Osteocyte (in vitro differentiated cells): ENCODE measurements at places on chromosomes 5 and 9. TPM values are rescaled to one million over a fixed set of nuclear protein-coding genes. Genes with fewer than 3 reads are reported as not detected.

The SKP1 gene
- 320 and 333 TPM in 2 replicates for total RNA-seq

The RNF183 gene
- total RNA-seq: not detected in 2 replicates

The DOK3 gene
- total RNA-seq: 5.5 and 7.2 TPM in 2 replicates

The BARHL1 gene
- total RNA-seq: not detected in 2 replicates

The NR5A1 gene
- not detected in 2 replicates for total RNA-seq

The SSNA1 gene
- 57.4 and 58.1 TPM in 2 replicates for total RNA-seq

The TYRP1 gene
- total RNA-seq: not detected in 2 replicates

The GFM2 gene
- 20.6 and 21.6 TPM in 2 replicates for total RNA-seq

The LCN1 gene
- total RNA-seq: not detected in 2 replicates

The RNF14 gene
- total RNA-seq: 66.8 and 73.8 TPM in 2 replicates

The PCDHB15 gene
- 4.3 and 4.4 TPM in 2 replicates for total RNA-seq

The PCDHGB6 gene
- total RNA-seq: 70.2 and 71.5 TPM in 2 replicates

The THBS4 gene
- 1.4 and 1.5 TPM in 2 replicates for total RNA-seq

The SMIM32 gene
- total RNA-seq: not detected in 2 replicates

The TAF1L gene
- not detected in 2 replicates for total RNA-seq

The TBC1D9B gene
- total RNA-seq: 135 and 136 TPM in 2 replicates

The IZUMO3 gene
- not detected in 2 replicates for total RNA-seq

DNA sequence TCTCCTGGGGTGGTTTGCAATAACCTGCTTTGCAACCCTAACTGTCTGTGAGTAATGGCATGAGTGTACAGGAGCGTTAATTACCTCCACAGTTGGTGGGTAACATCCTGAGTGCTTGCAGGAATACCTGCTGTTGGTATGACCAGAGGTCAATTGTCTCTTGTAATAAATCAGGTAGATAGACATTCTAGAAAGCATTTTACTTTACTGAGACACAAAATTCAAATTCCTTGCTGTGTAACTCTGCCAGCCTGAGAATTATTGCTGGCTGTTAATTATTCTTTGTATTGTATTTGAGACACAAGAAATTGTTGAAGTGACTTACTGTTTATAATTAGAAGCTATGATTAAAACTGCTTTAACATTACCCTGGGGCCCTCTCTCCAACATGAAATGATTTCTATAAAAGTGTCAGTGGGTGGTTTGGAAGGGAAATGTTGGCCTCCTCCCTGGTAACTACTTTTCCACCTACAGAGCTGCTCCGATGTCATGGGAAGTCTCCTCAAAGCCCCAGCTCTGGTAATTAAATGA lies 150.8 kb upstream of the ADCY2 start:
- no peak for DNase-seq

DNA sequence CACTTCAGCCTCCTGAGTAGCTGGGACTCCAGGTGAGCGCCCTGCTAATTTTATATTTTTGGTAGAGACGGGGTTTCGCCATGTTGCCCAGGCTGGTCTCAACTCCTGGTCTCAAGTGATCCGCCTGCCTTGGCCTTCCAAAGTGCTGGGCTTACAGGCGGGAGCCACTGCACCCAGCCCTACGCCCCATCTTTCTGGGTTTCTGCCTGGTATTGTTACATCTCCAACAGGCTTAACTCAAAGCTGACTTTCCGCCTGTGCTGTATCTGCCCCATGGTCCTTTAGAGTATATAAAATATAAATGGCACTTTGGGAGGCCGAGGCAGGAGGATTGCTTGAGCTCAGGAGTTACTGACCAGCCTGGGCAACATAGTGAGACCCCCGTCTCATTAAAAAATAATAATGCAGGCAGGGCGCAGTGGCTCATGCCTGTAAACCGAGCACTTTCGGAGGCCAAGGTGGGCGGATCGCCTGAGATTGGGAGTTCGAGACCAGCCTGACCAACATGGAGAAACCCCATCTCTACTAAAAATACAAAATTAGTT lies 36.5 kb upstream of the GLDC start:
- no peak for DNase-seq

GRCh38 chr5:60891667-60892066 lies 47.6 kb upstream of the ELOVL7 start:
- no peak for DNase-seq

- DNase-seq: no peak
These were observed 773.4 kb downstream of the BRINP1 start for GRCh38 chr9:118595719-118596305.

GRCh38 chr9:78630966-78631365 lies 334.0 kb downstream of the PSAT1 start:
- no peak for DNase-seq

- DNase-seq: no peak
These were observed 219.4 kb downstream of the ATPSCKMT start for GRCh38 chr5:10030219-10030831.

GRCh38 chr5:78597974-78598371 lies 50.6 kb downstream of the LHFPL2 start:
- no peak for DNase-seq

DNA sequence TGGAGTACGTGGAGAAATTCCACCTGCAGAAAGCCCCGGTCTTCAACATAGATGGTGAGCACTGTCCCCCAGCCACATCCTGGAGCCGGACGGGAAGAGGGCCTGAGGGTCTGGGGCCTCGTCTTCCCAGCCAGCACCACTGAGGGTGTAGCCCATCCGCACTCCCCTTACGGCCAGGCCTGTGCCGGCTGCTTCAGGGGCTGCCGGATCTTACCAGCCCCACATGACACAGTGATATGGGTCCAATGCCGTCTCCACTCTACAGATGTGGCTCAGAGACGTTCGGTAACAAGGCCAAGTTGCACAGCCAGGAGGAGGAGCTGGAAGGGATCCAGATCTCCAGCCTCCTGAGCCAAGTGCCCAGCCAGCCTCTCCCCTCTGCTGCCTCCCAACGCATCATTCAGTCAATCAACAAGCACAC lies 21.3 kb downstream of the GLT6D1 start:
- DNase-seq: peak; percentile 77

DNA sequence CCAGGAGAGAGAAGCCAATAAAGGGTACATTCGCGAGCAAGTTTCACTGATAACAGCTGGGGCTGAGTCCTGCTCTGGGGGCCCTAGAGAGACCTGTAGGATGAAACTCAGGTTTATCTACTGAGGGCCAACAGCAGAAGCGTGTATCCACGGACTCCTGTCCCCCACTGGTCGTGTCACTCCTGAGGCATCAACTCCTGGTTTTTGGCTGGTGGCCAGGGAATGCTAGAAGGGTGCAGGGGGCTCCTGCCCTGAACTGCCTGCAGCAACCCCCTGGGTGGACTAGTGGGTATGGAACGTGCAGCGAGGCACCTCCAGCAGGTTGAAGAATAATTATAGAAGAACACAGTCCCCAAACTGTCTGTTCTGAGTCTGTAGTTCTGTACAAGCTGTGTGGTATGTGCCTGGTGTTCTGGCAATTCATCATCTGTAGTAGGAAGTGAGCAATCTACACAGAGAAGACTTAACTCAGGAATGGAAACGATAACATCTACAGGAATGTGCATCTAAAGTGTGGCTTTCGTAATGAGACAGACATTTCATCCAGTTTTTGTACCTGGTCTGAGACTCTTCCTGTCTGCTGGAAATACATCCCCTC lies 64.5 kb upstream of the GNA14 start:
- no peak for DNase-seq

DNA sequence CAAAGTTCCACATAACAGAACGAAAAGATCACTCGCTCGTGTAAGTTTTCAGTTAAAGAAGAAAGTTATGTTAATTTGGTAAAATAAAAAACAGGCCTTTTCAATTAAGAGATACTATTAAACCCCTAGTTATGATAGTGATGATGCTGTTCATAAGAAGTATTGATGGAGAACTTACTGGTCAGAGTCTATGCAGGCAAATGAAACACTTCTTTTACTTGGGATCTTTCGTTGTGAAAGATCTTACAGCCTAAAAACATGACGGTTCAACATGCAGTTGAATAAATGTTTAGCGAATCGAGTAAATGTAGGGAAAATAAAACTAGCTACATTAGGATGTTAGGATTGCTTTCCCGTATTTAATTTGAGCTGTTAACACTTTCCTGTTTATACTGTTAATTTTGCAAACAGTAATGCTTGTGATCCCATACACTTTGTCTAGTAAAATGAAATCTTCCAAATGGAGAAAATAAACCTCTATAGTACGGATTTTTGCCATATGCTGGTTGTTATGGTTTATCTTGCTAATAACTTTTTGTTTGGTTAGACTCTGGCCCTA lies 2.0 kb downstream of the RHOBTB3 start:
- no peak for DNase-seq

DNA sequence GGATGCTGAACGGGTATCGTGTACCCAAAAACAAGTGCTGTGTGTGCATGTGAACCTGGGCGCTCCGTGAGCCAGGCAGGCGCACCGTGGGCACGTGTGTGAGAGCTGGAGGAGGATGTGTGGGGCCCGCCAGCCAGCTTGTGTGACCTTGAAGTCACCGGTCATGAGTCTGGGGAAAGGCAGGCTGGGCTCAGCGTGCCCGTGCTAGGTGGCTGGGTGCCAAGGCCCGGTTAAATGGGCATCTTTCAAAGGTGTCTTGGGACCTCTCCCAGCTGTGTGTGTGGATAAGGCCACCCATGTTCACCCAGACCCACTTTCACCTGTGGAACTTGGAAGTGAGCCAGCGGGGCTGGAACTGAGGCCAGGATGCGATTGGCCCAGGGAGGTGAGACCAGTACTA lies 3.4 kb downstream of the KCNT1 start:
- no peak for DNase-seq

GRCh38 chr9:124771867-124772679 lies 962 bp upstream of the NR6A1 start:
- DNase-seq: peak; percentile 93

DNA sequence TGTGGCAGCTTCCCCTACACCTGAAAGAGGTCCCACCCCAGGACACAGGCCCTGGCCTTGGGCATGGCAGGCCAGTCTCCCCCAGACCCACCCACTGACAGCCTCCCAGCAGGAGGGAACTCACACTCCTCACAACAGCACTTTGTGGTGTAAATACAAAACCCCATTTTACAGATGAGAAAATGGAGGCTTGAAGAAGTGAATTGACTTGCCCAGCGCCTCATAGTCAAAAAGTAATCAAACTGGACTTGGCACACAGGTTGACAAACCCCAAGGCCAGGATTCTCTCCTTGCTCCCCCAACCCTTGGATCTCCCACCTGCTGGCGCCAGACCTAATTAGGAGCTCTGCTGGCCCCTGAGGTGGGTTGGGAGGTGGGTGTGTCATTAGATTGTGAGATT lies 29.2 kb upstream of the NEK6 start:
- no peak for DNase-seq

GRCh38 chr5:56712895-56713591 lies 102.3 kb upstream of the MAP3K1 start:
- no peak for DNase-seq

DNA sequence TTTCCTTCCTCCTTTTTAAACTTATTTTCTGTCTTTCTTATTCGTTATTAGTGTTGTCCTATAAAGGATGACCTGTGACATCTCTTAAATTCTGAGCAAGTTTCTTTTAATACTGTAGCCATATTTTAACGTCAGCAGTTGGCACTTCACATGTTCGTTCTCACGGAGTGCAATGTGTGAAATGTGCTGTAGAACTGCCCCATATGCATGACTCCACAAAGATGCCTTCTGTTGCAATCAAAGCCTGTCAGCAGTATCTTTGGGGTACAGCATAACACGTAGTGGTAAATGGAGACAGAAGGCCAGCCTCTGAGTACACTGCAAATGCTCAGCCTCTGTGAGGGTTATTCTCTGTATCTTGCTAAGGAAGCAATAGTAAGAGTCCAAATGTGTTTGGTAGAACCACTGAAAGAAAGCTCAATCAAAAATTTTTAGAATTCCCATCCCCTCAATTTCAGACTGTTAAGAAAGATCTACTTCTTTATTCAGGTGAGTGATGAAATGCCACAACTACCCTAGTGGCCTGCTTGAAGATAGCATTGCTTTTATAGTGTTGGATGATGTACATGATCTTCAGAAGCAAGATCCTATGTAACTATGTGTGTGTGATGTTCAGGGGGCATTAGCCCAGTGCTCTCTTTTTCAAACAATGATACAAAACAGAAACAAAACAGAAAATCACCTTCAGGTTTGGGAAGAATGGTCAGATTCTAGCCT lies 277.7 kb downstream of the TMEM167A start:
- no peak for DNase-seq

DNA sequence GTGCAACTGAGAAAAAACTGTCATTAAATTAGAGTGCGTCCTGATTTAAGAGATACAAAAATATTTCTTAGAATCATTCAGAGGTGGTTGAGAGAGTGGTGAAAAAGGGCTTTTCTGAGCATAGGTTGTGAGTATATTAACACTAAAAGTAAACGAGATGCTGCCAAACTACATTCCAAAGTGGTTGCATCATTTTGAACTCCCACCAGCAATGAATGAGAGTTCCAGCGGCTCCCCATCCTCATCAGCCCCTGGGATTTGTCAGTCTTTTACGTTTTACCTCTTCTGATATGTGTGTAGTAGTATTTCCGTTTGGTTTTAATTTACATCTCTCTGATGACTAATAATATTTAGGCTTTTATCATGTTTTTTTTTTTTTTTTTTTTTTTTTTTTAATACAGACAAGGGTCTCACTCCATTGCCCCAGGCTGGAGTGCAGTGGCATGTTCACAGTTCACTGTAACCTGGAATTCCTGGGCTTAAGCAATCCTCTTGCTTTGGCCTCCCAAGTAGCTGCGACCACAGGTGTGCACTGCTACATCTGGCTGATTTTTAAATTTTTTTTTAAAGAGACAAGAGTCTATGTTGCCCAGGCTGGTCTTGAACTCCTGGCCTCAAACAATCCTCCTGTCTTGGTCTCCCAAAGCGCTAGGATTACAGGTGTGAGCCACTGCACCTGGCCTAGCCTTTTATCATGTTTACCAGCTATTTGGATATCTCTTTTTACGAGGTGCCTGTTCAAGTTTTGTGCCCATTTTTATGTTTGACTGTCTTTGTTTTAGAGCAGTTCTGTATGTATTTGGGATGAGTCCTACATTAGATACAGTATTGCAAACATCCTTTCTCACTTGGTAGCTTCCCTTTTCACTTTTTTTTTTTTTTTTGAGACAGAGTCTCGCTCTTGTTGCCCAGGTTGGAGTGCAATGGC lies 17.0 kb downstream of the PRRT1B start:
- DNase-seq: no peak

GRCh38 chr9:89042984-89043383 lies 51.7 kb downstream of the S1PR3 start:
- DNase-seq: no peak

GRCh38 chr9:132334364-132334763 lies 20.4 kb downstream of the SETX start:
- no peak for DNase-seq

GRCh38 chr9:95494416-95495371 lies 22.1 kb downstream of the PTCH1 start:
- no peak for DNase-seq

DNA sequence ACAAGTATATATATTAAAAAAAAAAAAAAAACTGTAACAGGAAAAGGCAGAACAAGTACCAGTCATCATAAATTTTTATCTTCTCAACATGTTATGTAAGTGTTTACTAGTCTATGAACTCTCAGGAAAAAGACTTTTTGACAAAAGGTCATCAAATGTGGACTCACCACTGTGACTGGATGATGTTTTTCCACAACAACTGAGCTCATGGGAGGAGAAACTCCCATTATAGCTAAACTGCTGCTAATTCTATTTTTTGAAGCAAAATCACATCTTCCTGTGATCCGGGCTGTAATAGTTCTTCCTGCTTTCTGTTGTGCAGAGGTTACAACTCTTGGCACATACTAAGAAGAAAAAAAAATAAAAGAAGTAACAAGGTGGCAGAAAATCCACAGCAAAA lies 39.6 kb downstream of the POC5 start:
- DNase-seq: no peak
